ENCODE measurements at places on chromosomes 13 and 19.
A peak's percentile ranks its signal among the peaks of the same experiment; 100 is the strongest.

DNA sequence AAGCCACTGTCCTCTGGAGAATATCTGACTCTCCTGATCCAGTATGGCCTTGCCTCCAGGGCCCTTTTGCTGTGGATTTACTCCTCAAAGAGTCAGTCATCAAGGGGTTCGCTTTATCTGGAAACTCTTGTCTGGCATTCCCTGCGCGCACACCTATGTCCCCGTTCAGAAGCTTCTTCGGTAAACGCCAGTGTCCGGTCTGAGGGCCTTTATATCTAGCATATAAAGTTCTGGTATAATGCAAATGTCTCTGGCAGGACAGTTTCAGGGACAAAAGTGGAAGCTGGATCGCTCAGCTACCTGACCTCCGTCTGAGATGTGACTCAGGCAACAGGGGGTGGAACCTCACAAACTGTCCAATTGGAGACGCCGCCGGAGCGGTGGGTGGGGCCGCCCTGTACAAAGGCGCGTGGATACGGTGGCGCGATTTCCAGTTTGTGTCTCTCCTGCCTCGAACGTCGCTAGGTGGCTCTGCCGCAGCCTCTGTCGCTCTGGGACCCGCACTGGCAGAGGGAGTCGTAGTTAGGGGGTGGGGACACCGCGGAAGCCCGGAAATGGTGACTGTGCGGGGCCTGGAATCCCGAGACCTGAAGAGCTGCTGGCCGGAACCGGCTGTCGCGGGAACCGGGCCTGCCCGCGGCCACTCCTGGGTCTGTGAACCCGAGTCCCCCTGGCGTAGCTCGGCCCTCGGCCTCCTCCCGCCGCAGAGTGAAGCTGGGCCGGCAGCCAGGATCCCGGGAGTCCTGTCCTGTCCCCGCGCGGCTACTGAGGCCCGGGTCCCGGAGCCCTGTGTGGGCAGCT is 10.6 kb upstream of the ZNF709 start:
- peak; percentile 85 for DNase-seq

DNA sequence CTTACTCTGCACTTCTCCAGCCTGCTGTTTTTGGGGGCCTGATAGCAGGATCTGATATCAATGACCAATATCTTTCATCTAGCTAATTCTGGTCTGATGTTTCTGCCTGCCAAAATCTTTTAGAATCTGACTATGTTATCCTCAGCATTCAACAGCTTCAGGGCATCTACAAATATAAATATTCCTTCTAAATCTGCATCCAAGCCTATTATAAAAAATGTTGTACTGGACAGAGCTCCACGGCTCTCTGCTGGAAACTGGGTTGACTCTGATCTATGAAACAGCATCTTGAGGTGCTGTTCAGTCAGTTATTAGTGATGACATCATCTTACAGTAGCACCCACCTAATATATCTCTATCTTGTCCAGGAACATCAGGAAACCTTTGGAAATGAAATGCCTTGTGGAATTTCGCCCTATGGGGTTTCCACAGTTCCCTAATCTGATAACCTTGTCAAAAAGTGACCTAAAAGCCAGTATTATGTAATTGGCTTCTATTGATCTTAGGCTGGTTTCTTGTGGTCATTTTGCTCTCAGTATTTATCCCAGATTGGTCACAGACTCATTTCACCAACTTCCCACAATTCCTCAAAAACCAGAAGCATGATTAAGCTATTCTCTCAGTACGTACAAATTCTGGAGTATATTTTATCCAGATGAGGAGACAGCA is 33.0 kb downstream of the ERICH6B start:
- no peak for DNase-seq

DNA sequence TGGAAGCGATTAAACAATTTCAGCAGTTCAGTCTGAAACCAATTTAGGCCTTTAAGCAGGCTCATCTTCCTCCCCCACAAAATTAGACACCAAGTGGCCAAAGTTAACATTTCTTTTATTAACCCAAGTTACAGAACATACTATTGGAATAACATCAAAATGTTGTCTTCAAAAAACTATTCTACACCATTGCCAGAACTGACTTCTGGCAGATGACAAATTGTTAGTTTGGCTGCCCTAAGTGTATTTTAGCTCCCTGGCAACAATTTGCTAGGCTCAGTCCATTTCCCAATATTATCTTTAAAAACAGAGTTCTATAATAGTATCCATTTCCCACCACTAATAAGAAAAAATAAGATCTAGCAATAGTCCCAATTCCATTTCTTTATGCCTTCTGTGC is 107.8 kb downstream of the SGCG start:
- no peak for DNase-seq

DNA sequence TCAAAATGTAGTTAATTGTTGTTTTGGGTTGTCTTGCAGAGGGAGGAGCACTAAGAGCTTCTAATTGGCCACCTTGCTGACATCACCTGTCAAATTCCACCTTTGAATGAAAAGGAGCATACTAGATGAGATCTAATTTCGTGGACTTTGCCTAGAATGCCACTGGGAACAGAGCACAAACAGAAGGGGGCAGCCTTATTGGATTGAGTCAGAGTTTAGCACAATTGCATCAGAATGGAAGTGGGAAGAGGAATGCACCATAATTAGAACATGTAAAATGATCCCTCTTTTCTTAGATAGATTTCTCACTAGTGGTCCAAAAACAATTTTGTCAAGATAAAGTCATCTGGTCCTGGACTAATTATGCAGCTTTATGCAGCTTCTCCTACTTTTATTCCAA is 1552.2 kb downstream of the PCDH9 start:
- no peak for DNase-seq

DNA sequence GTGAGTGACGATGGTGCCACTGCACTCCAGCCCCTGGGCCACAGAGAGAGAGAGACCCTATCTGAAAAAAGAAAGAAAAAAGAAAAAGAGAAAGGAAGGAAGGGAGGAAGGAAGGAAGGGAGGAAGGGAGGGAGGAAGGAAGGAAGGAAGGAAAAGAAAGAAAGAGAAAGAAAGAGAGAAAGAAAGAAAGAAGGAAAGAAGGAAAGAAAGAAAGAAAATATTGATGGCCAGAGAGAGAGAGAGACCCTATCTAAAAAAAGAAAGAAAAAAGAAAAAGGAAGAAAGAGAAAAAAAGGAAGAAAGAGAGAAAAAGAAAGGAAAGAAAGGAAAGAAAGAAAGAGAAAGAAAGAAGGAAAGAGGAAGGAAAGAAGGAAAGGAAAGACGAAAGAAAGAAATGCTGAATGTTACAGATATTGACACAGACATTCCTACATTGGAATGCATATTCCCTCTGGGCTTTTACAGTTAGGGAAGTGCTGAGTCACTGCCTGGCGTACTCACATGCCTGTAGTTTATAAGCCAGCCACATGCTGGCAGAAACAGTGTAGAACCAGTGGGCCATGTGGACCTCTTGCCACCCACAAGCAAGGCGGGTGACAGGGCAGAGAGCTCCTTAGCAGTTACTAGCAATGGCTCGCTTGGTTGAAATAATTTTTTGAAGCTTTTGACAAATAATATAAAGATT is 34.6 kb upstream of the SLC46A3 start:
- DNase-seq = no peak

GRCh38 chr13:72963762-72964161 is 95.0 kb upstream of the KLF5 start:
- DNase-seq = no peak

DNA sequence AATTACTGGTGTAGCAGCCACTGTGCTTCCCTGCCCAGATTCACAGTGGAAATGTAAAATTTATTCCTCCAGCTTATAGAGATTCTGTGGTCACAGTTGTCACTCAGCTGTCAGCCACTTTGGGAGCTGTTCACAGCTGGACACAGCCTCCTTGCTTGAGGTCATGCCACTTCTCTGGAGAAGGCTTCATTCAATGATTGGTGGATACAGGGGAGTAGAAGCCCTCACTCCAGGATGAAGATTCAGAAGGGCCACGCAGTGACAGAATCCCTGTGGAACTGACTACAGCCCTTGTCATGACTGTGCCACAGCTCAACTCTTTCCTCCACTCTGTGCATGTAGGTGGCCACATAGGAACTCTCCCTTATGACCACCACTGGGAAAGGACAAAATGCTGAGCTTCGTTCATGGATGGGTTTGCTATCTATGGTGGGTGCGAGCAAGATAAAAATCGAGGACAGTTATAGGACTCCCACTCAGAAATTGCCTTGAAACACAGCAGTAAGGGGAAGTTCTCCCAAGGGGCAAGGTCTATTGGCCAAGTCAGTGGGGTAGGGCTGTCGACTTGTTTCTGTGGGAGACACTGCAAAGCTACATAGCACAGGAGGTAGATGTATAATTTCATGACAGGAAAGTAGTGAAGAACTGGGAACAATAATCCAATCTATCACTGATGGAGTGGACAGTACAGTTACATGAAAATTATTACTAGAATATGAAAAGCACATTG is 98.7 kb downstream of the CCNA1 start:
- DNase-seq = no peak

GRCh38 chr19:1858412-1859081 is 4.8 kb downstream of the KLF16 start:
- no peak for DNase-seq

DNA sequence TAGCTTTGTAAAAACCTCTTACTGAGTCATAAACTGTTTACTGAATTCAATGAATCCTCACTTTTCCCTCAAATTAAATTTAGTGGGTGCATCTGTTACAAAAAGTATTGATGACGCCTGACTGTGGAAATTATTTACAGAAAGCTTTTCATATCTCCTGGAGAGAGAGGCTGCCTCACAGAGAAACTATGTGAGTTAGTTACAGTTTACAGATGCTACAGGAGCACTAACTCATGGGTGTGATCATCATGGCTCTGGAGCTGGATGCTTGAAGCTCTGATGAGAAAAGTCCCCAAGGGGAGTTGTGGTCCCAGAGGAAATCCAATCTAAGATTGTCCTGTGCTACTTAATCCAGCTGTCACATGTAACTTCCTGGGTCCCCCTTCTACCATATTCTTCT is 590.8 kb downstream of the LMO7 start:
- no peak for DNase-seq

DNA sequence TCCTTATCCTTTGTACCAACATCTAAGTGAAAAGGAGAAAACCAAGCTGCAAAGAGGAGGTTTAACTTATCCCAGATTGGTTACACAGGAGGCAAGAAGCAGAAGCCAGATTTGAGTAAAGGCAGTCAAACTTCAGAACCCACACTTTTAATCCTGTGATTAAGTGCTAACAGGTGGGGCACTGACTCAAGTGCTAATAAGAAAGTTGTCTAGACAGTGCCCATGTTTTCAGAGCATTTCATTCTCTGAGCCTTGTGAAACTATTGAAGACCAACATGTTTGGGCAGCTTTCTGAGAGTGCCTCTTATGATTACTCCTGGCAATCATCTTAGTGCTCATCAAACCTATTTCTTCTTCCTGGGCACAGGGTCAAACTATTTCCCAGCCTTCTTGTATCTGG is 380.8 kb downstream of the KCNRG start:
- no peak for DNase-seq

DNA sequence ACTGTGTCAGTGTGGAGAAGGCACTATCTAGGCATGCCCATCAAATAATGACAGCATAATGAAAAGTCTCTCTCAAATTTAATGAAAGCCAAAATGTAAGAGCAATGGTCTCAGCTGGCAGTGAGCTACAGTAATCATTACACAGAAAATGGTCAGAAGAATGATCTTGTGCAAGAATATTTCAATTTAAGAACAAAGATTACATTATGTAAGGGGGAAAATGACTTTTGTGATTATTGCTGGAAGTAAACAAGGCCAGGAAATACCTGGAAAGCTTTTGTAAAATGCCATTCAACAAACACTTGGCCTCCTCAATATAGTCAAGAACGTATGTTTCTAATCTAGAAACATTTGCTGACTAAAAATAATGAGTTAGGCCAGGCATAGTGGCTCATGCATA is 89.1 kb downstream of the CAB39L start:
- no peak for DNase-seq

DNA sequence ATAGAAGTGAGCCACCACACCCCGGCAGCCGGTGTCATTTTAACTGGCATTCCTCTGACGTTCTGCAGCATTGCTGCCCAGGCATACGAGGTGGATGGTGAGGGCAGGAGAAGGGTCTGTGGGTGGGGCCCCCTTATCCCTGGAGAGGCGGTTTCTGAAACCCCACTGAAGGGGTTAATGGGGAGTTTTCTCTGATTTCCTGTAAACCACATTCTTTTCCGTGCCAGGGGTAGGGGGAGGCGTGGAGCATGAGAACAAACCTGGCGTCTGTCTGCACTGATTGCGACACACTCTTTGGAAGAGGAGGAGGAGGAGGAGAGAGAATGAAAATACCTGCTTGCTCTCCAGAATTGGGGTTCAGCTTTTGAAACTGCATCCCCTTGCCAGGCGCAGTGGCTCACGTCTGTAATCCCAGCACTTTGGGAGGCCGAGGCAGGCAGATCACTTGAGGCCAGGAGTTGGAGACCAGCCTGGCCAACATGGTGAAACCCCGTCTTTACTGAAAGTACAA is 2.7 kb upstream of the C3 start:
- DNase-seq = no peak

GRCh38 chr13:76942363-76942762 is 5.9 kb upstream of the ACOD1 start:
- no peak for DNase-seq

GRCh38 chr13:110475550-110476219 is 85.8 kb downstream of the RAB20 start:
- no peak for DNase-seq

DNA sequence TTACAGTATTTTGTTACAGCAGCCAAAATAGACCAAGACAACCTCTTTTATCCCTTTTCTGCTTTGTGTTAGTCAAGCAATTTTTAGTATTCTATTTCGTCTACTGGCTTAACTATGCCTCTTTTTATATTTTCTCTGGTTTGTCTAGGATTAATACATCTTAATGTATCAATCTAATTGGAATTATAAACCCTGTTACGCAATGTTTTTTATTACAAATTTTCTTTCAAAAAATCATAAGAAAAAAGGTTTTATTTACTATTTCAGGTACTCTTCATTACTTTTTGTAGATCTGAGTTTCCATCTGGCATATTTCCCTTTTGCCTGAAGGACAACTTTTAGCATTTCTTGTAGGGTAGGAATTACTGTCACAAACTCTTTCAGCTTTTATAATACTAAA is 275.3 kb downstream of the DIAPH3 start:
- DNase-seq = no peak

DNA sequence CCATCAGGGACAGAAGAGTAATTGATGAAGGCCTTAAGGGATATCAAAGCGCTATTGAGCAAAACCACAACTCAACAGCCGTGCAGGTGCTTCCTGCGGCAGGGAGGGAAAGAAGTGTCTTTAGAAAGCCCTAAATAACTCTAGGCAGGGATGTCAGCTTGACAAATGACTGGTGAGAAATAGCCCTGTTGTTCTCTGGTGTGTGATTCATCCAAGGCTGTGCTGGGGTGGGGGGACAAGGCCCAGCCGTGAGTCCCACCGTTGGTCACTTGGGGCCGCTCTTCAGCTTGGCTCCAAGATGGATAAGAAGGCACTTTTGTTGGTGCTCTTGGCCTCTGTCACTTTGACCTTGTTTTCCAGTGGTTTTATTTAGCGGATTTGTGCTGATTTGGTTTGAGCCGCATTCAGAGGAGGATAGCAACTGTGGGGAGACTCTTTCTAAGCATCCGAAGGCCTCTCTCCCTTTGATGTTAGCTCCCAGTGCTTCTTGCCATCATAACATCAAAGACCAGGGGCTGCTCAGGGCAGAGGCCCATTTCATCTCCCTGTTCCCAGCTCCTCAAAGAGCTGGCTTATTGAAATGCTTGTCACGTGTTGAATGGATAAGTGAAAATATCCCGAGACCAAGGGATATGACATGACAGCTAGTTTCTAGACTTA is 130.3 kb upstream of the SERP2 start:
- DNase-seq = no peak

- no peak for DNase-seq
Measured at GRCh38 chr13:70448820-70449219, 340.6 kb upstream of the KLHL1 start.

All from stimulated activated CD8-positive, alpha-beta memory T cell treated with anti-CD3 and anti-CD28 coated beads, Interleukin-2, amount 100 ng/mL, for 1 hour (primary cell).